ENCODE measurements at places on chromosomes 16 and 17.

GRCh38 chr16:23905027-23905426, 69.2 kb downstream of the PRKCB start:
- no peak for DNase-seq

DNA sequence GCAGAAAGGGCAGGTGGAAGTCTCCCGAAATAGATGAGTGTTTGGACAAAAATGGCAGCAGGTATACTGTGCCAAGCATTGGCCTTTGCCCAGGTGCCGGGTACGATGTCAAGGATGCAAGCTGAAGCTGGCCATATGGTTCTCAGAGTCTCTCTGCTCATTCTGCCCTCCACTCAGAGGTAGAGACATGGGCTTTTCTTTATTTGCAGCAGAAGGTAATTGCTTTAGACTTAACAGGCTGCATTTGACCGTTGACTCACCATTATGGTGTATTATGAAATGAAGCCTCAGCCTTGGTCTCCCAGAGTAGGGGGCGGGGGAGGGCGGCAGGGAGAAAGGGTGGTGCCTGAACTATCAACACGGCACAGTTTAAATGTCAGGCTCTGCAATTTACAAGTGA, 969.1 kb upstream of the EEF2KMT start:
- DNase-seq: peak; percentile 91

GRCh38 chr17:68383443-68384321, 73.6 kb downstream of the WIPI1 start:
- DNase-seq: no peak

- no peak for DNase-seq
Observed at GRCh38 chr17:8120520-8121406, 2.4 kb upstream of the ALOXE3 start.

DNA sequence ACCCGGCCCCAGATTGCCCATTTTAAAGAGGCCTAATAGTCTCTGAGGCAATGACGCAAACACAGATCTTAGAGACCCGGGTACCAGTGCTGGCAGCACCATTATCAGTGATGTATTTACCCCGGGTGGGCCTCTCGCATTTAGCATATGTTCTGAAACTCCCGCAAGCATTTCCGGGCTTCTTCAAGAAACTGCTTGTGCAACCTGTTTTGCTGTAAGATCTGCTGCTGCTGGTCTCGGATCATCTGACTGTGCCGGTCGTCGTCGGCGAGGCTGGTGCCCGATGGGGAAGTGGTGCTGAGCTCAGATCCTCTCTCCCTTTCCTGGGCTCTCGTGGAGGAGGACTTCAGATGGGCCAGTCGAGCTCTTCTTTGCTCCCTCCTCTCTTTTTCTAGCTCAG, 12.5 kb downstream of the CEP295NL start:
- DNase-seq: no peak

- peak; percentile 1 for DNase-seq
Observed at GRCh38 chr16:27724482-27725235, 174.7 kb downstream of the KATNIP start.

- no peak for DNase-seq
Observed at GRCh38 chr16:62130101-62130500, 93.9 kb upstream of the CDH8 start.

DNA sequence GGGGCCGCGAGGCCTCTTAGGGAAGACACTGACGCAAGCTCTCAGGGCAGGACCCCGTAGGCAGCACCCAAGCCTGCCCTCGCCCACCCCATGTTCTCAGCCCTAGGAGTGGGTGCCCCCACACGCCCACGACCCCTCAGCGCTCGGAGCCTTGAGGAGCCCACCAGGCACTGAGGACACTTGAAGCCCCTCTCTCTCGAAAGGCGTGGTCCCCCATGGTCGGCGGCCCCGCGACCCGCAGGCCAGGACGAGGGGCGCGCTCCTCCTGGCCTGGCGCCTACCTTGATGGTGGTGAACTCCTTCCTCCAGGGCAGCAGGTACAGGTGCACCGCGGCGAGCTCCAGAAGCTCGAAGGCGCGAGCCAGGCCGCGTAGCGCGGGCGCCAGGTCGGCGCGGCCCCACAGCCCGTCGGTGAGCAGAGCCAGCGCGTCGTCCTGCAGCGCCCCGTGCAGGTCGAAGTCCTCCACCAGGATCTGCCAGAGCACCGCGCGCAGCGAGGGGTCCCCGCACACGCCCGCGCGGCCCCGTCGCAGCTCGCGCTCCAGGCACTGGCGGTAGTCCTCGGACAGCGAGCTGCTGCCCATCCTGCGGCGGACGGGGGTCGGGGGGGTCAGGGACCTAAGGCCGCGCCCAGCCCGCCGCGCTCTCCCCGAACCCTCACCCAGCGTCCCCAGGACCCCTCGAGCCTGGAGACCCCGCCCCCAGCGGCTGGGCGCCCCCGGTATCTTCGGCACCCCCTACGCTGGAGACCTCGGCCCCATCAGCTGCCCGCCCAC, 668 bp downstream of the SPATA2L start:
- no peak for DNase-seq

DNA sequence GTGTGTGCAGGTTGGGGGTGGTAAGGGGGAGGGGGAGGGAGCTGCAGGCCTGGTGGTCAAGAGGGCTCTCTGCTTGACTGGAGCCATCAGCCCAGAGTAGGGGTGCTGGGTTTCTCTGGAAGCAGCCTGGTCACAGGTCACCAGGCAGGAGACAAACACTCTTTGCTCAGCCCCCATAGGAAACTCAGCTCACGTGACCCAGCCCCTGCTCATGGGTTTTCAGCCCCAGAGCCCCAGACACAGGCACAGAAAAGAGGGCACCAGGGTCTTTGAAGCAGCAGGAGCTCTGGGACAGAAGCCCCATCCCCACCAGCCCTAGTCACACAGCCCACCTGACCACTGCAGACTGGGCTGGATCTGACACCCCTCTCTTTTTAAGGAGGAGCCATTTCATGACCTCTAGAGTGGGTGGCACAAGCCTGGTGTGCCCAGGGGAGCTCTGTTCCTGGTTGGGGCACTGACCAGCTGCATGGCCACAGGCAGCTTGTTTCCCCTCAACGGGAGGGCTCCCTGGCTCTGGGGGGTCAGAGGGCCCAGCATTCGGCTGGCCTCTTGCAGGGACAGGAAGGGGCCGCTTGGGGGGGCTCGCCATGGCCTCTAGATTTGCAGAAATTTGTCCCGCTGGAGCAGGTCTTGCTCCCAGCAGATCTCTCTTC, 13.8 kb upstream of the CD79B start:
- no peak for DNase-seq
